GOT3 (cell line): ENCODE measurements at places on chromosomes 3 and 15.

DNA sequence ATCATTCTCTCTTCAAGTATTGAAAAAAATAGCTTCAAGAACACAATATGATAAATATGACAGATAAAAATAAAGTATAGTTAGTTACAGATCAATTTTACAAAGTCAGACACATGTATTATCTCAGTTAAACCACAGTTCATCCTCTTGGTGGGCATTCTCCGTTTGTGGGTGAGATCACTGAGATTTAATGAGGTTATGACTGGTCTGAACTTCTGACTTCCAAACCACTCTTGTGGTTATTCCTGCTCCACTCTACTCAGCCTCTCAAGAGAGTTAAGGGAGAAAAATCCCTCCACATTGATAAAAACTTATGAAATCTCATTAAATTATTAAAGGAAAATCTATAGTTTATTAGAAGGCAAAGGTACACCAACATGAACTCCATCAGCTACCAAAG lies 229.9 kb upstream of the LRTM1 start:
- DNase-seq, result no peak

DNA sequence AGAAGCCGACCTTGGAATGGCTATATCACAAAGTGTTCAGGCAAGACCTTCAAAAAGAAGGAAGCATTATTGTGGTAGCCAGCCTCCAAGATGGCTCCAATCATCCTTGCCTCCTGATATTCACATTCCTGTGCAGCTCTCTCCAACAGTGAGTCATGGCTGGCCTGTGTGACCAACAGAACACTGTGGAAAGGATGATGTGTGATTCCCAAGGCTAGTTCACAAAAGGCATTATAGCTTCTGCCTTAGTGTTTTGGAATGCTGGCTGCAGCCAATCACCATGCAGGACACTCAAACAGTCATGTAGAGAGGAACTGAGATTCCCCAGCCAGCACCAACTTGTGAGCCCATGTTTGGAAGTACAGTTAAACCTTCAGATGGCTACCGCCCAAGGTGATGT lies 102.6 kb downstream of the EFL1 start:
- no peak for DNase-seq

GRCh38 chr3:184227481-184227935 lies 1.9 kb upstream of the VWA5B2 start:
- no peak for DNase-seq

- DNase-seq, result no peak
Measured at GRCh38 chr3:171256445-171257250, 203.6 kb downstream of the TNIK start.

GRCh38 chr15:90451053-90451850 lies 63.2 kb downstream of the IQGAP1 start:
- DNase-seq, result no peak

DNA sequence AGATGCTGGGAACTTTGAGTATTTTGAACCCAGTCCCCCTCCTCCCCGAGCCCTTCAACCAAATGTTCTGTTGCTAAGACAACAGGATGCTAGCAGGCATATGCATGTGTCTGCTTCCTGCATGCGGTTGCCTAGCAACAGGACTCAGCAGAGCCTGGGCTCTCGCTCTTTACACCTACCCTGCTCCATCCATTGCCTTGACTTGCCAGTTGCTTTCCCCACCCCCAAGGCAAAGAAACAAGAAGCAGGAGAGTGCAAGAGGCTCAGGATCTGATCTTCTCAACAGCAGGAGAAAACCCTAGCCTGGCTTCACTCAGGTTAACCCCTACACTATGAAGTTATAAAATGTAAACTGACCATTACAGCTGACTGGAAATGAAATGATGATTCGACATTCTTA lies 393.0 kb downstream of the IGSF11 start:
- no peak for DNase-seq

GRCh38 chr3:72661115-72661457 lies 187.2 kb downstream of the SHQ1 start:
- peak; percentile 63 for DNase-seq

DNA sequence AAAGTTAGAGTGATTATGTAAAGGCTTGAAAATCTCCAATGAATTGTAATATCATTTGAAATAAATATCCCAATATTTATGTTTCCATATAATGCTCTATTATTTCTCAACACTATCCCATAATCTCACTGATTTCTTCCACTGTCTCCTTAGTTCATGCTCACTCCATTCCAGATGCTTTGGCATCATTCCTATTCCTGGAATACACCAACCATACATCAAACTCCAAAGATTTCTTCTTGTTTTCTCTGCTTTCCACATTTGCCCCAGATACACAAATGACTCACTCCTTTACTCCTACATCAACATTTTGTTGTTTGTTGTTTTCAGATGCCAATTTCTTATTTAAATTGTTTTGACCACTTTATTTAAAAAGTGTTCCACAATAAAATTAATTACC lies 1390.8 kb downstream of the ZPLD1 start:
- DNase-seq, result no peak

- no peak for DNase-seq
Measured at GRCh38 chr3:157285966-157286365, 126.0 kb upstream of the CCNL1 start.

DNA sequence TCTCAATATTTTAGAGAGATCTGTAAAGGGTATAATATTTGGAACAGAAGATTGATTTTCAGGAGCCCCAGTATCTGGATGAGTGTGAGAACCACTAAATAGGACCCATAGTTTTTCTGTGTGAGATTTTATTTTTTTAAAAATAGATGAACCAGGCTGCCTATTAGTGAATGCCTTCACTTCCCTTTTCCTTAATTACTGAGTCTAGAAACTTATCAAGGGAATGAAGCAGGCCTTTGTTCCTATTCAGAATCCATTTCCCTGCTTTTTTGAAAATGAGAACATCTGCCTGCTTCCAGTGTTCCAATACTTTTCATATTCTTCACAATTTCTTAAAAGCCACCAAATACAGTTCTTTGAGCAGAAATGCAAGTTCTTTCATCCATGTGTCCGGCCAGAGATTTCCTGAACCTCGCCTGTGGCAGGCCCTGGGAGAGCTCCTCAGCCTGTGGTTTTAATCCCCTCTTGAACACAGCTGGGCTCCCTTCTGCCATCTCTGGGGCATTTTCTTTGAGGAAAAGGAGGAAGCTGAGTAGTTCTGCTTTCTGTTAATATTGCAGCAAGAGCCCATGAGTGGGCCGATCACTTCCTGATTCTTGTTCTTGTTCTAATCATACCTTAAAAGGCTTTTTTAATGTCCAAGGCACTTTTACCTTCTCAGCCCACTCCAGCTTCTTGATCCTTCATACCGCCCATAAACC lies 4.7 kb downstream of the EHD4 start:
- DNase-seq, result no peak

GRCh38 chr3:71444861-71445259 lies 138.7 kb downstream of the FOXP1 start:
- no peak for DNase-seq

GRCh38 chr3:10637342-10637741 lies 132.0 kb upstream of the ATP2B2 start:
- no peak for DNase-seq

GRCh38 chr15:31477301-31477700 lies 150.7 kb downstream of the KLF13 start:
- no peak for DNase-seq

- no peak for DNase-seq
Measured at GRCh38 chr3:60770532-60770931, 480.7 kb downstream of the FHIT start.

DNA sequence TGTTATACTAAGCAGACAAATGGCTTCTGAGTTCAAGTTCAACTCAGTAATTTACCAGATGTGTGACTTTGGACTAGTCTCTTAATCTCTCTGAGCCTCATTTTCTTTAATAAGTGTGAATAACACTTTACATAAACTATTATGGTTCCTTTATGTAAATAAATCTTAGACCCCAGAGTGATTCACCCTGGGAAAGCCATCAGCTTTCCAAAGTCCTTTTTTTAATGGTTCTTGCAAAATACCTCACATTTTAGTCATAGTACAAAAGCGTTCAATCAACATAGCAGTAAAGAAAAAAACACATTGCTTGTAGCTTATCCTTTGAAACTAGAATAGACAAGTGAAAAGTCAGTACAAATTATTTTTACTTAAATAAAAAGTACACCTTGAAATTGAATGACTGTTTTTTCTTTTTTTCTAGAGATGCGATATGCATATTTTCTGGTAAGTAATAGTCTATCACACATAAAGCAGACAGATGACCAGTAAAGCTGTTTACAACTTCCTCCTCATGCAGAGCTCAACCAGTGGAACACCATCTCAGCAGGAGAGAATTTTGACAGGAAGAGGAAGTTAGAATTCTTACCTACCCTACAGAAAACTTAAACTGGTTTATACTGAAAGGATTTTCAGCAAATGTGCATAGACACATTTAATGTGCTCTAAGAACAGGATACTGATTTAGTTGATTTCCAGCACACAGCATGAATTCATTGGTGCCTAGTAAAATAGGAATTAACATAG lies 123.0 kb upstream of the AGBL1 start:
- DNase-seq, result no peak

GRCh38 chr3:129529436-129530210 lies 1.2 kb downstream of the RHO start:
- no peak for DNase-seq

GRCh38 chr3:158718490-158719170 lies 13.6 kb downstream of the RARRES1 start:
- DNase-seq, result no peak

DNA sequence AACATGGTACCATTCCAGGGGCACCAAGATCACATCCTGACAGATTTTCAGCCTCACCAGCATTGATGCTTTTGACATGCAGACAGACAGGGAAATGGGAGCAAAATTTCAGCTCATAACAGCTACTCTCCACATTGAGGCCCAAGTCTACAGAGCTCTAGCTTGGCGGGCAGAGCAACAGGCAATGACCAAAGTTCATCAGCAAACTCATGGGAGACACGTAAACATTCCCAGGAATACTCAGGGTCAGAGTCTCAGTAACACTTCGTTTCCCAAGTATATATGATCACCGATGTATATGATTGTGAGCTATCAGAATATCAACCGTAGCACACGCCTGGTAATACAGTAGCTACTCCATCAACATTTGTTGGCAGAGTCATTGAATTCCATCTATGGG lies 59.2 kb upstream of the SLC24A5 start:
- DNase-seq, result no peak

DNA sequence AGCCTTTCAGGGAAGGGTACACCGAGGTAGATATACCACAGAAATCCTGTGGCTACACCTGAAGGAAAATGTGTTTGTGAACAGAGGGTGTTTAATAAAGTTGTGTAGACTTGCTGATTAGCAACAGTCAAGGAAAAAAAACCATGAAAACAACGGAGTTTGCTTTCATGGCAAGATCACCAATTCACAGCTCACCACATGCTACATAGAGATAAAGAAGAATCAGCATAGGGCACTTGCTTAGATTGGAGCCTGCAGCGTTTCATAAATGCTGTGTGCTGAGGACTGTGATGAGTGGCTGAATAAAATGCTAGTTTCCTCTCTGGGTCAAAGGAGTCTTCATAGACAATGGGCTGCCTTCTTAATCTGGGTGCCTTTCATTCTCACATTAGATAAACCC lies 257.6 kb downstream of the SLC9A9 start:
- no peak for DNase-seq

DNA sequence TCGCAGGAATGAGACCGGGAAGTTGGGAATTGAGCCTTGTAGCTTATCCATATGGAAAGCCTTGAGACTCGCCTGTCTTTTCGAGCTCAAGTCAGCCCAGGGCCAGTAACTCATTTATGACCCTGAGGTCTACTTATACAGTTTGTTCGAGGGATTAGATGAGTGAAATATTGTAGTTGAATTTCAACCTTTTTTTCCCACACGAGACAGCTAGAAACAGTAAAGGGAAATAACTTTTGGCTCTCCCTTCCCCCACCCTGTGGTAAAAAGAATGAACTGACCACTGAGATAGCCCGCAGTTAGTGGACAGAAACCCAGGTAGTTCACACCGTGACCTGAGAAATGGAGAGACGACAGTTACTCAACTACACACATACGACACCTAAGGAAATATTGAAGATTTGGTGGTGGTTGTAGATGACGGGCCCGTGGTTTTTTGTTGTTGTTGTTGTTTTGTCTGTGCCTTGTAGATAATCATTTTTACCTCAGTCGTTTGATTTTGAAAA lies 841 bp downstream of the EIF3J start:
- DNase-seq, result no peak
